ENCODE measurements at places on chromosomes 7 and 10.

DNA sequence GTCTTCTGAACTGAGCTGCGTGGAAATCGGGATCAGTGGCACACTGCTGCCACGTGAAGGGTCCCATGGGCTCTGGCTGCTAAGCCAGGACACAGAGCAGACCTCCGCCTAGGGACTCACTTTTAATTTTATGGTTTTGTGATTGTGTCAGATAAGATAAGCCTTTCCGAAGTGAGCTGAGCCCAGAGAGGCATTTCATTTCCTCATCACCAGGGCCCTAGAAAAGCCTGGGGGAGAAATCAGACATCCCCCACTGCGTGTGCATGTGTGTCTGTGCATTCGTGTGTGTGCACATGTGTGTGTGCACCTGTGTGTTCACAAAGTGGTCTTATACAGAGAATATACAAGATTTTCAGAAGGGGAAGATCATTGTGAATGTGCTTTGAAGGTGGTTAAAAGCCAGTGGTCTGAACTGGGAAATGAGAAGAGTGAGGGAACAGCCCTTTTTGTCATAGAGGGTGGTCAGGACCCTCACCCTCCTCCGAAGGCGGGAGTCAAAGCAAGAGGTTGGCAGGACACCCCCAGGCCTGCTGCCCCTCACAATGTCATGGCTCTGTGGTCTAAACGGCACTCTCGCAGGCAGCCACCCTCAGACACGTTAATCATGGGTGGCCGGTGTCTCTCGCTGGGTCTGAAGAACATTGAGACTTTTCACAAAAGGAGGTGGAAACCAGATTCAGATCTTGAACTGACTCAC is 176.1 kb upstream of the PFKP start:
- DNase-seq: no peak

DNA sequence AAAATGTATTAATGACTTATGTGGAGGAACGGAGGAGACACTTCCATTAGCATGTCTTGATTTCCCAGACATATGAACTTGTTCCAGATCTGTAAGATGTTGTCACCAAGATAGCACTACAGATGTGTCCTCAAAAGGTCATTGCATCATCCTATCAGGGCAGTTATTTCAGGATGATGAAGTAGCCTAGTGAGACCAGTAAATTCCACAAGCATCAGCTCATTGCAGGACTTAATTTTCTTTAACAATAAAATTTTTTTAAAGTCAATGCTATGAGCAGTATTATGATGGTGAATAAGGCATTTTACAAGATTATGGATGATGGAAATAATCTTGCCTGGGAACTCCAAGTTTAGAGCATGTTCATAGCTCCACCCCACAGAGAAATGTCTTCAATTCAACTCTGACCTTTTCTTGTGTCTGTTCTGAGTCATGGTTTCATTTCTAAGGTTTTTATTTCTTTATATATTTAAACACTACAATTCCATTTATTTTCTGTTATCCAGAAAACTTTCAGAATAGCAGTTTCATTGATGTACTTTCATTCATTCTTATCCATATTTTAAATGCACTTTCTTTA is 1203.3 kb upstream of the CELF2 start:
- DNase-seq: peak; percentile 14

DNA sequence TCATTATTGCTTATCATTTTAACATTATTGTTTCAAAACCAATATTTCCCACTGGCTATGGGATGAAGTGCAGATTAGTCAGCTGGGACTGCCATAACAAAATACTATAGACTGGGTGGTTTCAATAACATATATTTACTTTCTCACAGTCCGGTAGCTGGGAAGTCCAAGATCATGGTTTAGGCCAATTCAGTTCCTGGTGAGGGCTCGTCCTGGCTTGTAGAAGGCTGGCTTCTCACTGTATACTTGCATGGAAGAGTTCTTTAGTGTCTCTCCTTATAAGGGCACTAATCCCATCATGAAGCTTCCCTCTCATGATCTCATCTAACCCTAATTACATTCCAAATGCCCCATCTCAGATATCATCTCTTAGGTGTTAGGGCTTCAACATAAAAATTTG is 101.3 kb downstream of the CHRM2 start:
- no peak for DNase-seq

DNA sequence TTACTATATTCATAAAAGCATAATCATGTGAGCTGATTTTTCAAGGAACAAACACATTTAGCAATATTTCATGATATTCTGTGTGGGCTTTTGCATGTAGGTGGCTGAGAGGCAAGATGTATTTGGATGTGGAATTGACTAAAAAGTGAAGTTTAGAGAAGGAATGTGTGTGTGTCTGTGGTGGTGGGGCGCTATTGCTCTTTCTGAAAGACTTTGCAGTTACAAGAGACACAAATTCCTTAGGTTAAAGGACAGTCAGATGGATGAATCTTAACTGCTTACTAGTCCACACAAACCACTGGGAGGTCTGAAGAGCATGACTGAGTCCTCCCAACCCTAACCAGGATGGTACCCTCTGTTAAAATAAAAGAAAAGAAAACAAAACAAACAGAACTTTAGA is 200.1 kb downstream of the SDHAF3 start:
- no peak for DNase-seq

DNA sequence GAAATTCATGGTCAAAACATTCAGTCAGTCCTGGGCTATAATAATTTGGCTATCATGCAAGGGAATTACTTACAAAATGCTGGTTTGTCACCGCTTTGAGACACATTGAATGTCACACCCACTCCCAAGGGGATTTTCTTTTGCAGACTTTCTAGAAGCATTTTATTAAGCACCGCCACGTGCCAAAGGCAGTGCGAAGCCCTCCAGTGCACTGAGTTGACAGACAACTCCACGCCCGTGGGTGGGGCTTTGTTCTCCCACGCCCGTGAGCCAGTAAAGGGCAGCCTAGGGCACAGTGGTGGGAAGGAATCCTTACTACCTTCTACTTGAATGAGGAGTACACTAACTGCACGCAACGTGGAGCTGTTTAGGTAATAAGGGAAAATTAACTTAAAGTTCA is 515.8 kb downstream of the KCNMA1 start:
- no peak for DNase-seq

Data from foreskin fibroblast (primary cell).